ENCODE measurements at places on chromosomes 13 and 19. TPM values are rescaled to one million over a fixed set of nuclear protein-coding genes. Genes with fewer than 3 reads are reported as not detected.

GRCh38 chr19:29546583-29547190 is 20.9 kb downstream of the VSTM2B start:
- no peak for DNase-seq

GRCh38 chr19:12886969-12887747 is at the start of gene KLF1:
KLF1 (minus strand) TSS chr19:12887201; CDS start chr19:12887140, 61 bp downstream.
- no peak for DNase-seq

DNA sequence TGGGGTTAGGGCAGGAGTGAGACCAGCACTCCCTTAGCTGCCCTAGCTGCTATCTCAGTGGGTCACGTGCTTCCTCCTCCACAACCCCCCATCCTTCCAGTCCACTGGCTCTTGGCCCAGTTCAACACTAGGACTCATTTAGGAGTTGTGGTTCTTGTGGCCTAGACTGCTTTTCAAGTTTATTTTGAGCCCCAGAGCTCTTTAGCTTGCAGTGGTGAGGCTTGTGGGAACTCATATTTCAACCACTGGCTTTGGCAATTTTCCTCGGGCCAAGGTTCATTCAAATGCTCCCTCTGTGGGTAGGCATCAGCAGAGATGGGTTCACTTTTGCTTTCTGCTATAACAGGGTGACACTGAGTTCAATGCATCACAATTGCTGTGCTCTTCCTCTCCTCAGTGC is 436.2 kb upstream of the SLITRK5 start:
- DNase-seq = no peak

The RINL gene
- total RNA-seq = not detected
